ENCODE measurements at places on chromosomes 2 and 18.

GRCh38 chr18:73296686-73297085, 428.9 kb upstream of the NETO1 start:
- no peak for DNase-seq

DNA sequence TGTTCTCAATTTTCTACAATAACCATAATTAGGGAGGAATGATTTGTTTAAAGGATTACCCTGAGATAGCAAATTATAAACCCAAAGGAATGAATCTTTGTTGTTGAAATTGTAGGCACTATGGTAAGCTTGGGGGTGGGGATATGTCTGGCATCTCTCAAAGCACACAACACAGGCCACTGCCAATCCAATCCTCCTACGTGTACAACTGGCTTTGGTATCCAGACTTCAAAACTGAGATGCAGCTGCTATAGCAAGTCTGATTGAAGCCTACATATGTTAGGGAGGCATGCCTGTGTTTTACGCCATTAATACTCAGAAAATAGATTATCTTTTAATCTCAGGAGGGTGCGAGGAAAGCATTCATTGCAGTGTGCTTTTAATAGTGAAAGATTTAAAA, 5.9 kb upstream of the NCOA1 start:
- no peak for DNase-seq

DNA sequence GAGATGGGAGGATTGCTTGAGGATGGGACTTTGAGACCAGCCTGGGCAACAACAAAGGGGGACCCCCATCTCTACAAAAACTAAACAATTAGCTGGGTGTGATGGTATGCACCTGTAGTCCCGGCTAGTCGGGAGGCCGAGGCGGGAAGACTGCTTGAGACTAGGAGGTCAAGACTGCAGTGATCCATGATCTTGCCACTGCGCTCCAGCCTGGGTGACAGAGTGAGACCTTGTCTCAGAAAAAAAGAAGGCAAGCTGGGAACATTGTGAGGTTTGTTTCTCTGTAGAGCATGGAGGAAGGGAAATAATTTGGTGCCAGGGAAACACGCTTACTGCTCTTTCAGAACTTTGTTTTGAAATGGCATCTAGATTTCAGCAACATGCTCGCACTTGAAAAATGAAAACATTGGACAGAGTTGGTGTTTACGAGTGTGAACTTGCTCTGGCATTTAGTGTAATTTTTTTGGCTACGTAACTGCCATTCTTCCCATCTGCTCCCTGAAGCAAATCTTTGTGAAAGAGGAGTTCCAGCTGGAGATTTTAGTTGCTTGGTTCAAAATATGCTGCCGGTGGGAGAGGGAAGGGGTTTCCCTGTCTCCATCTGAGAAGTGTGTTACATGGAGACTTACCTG, 125.6 kb upstream of the DLX2 start:
- DNase-seq: no peak

DNA sequence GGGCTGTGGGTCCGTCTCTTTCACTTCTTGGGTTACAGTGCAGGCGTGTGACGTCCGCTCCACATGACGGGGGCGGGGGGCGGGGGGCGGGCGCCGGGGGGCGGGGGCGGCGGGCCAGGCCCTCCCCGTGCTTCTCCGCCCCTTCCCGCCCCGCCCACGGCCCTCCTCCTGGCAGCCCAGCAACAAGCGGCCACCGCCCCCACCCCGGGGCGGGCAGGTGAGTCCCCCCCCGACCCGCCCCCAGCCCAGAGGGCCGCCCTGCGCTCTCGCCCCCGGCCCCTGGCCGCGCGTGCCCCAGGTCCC, 3.6 kb downstream of the ZNF516 start:
- peak; percentile 72 for DNase-seq

- DNase-seq: no peak
These were observed 85.7 kb downstream of the COPS8 start for GRCh38 chr2:237171396-237171795.

DNA sequence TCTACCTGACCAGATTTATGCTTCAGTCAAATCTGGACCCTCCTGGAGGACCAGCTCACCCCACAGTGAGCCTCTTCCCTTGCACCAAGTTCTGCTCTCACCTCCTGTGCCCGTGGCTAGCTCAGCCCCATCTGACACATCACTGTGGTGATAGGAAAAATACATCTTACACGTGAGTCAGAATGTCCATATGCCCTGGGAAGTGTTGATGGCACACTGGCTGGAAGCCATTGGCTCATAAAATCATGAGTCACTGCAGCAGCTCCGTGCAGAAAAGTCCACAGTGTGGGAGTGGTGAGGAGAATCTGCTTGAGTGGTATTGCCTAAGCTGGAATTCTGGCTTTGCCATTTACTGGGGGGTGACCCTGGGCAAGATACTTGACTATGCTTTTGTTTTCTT, 42.6 kb upstream of the RAPGEF4 start:
- peak; percentile 17 for DNase-seq

- DNase-seq: no peak
These were observed 160.5 kb downstream of the TMEM163 start for GRCh38 chr2:134558208-134558830.

GRCh38 chr18:9434122-9434701, 41.1 kb upstream of the RALBP1 start:
- no peak for DNase-seq

- no peak for DNase-seq
These were observed 293.4 kb downstream of the CELF4 start for GRCh38 chr18:37272226-37272625.

DNA sequence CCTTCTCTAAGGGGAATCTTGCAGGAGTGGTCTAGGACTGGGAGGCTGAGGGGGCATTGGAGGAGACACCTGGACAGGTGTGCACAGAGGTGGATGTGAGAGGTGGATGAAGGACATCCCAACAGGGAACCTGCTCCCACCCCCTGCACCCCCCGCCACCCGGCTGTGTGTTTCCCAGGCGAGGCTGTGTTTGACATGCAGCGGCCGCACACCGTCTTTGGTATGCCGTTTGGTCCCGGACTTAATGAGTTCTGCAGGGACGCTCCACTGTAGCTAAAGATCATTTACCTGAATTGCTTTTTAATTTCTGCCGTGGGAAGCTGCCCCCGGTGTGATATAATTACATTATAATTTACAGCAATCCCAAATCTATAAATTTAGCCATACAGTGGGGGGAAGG, 87.3 kb downstream of the GLI2 start:
- DNase-seq: no peak

DNA sequence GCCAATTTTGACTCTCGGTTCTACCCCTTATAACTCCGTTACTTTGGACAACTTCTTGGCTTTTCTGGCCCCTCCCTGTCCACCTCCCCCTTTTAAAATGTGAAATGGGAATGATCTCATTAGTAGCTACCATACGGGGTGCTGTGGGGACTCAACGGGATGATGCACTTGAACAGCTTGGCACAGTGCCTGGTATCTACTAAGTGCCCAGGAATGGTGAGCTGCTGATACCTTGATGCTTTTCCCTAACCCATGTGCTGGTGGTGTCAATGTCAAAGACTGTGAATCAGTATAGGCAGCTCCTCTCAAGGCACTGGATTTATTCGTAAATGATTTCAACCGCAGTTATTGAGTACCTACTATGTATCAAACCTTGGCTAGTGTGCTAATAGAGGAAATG, 204.2 kb downstream of the LOXHD1 start:
- DNase-seq: no peak

GRCh38 chr2:168165397-168165796, 82.0 kb downstream of the STK39 start:
- DNase-seq: no peak

DNA sequence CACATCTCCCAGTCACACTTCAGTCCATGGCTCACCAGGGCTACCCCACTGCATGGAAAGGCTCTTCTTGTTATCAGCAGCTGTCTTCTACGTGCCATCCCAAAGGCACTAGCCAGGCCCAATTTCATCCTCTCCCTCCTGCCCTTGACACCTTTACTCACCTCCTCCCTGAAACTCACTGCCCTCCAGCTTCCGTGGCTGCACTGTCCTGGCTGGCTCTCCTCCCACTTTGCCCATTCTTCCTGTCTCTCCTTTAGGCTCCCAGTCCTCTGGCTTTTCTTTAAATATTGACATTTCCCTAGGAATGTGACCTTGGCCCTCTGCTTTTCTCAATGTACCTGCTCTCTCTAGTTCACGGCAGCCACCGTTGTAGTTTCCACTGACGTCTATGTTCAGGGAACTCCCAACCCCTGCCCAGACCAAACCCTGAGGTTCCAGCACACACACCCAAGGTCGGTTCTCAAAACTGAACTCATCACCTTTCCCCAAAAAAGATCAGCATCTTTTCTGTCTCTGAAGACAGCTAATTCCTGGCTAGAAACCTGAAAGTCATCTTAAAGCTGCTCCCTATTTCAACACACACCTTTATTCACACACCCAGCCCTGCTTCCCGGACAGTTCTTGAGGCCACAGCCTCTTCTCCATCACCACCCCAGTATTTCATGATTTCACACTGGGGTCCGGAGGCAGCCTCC, 36.7 kb downstream of the WDFY1 start:
- no peak for DNase-seq

DNA sequence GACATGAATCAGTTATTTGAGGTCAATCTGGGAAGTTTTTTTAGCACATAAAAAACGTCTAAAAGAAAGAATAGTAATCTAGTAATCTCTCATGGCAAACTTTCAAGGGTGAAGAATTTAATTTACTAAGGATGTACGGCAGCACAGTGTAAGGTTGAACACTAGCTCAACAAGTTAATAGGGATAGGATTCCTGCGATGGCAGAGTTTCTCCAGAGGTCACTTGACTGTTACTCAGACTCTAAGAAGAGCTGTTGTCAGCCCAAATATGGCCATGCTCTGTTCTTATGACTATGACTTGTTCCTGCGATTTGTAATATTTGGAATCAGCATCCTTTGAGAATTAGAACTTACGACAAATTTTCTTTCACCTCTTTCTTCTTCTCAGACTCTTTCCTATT, 553.3 kb upstream of the TNP1 start:
- no peak for DNase-seq

DNA sequence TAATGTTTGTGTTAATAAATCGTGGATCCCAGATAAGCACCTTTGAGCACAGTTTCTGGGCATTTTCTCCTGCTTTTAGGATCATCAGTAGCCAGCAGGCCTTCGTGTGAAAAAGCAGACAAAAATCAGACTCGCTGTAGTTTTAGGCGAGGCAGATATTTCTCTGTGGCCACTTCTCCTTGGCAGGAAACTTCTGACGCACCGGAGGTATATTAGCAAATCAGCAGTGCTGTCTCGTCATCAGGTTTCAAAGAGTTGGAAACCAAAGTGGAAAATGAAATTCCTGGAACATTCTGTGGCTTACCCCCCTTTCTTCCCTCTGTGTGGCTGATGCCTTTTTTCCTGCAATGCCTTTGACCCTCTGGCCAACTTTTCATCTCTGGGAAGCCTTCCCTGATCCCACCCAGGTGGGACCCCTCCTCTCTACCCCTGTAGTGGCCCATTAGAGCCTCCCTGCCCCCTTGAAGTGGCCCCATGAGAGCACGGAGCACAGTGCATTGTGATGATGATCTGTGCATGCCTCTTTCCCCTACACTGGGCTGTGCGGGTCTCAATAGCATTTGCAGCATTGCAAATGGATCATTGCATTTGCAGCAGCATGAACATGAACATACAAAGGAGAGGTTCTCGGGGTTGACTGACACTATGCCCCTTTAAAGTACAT, 93.3 kb downstream of the RNF144A start:
- DNase-seq: no peak

GRCh38 chr2:128474962-128475361, 156.3 kb upstream of the HS6ST1 start:
- no peak for DNase-seq

DNA sequence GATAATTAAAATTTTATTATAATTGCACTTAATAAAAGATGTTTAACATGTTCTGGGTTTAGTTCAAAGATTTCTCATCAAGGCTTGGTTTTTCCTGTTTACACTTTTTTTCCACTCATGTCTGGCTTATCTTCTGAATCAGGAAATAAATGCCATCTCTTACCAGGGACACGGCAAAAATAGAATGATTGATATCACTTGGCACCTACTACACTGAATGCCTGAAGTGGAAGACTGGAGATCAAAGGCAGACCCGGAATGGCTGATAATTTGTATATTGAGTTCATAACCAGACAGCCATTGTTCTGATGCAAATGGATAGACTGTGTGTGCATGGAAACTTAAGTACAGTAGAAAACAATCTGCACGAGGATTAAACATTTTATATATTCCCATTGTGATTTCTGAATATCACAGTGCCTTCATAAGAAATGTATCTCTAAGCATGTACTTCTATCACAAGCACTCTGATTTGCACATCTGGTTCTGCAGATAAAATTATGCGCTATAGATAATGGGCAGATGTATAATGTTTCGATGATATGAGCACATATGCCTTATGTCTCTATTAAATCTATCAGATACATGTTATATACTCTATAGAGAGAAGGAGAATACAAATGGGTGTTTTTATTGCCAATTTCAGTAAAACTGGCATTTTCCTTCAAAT, 304.8 kb downstream of the RND3 start:
- DNase-seq: no peak

- DNase-seq: no peak
These were observed at the start of gene UPP2 for GRCh38 chr2:158101384-158101926. Gene UPP2 (plus strand): TSS chr2:158101876. CDS start chr2:158102064, 188 bp downstream.

GRCh38 chr2:74530239-74531187, 780 bp downstream of the HTRA2 start:
- DNase-seq: no peak

- no peak for DNase-seq
These were observed 312.4 kb upstream of the MC4R start for GRCh38 chr18:60684843-60685513.

- DNase-seq: no peak
These were observed 271.4 kb upstream of the POU3F3 start for GRCh38 chr2:104582471-104582870.
